Hair follicular keratinocyte (primary cell): ENCODE measurements at places on chromosomes 16 and 17. TPM values are rescaled to one million over a fixed set of nuclear protein-coding genes. Genes with fewer than 3 reads are reported as not detected.

Gene HIGD1B
- total RNA-seq: not detected in 2 replicates

Gene SERPINF2
- 0.08 and 0.70 TPM in 2 replicates for total RNA-seq

Gene NR1D1
- total RNA-seq: 4.9 and 6.9 TPM in 2 replicates

Gene FAM117A
- 10.3 and 12.2 TPM in 2 replicates for total RNA-seq

Gene CASKIN1
- total RNA-seq: under 0.01 and 0.16 TPM in 2 replicates

Gene USP10
- 43.4 and 56.0 TPM in 2 replicates for total RNA-seq

Gene CCL2
- not detected in 2 replicates for total RNA-seq

Gene CFAP119
- total RNA-seq: 1.3 and 7.1 TPM in 2 replicates

Gene ASIC2
- total RNA-seq: not detected in 2 replicates

Gene TRPV3
- total RNA-seq: 1.4 and 5.1 TPM in 2 replicates

Gene ARL6IP1
- total RNA-seq: 145 and 219 TPM in 2 replicates

Gene MT3
- total RNA-seq: not detected in 2 replicates

Gene HOXB7
- 0.16 TPM in 1 of 2 replicates, not detected in the other for total RNA-seq

Gene VMO1
- total RNA-seq: 0.31 TPM in 1 of 2 replicates, not detected in the other

Gene DOC2A
- total RNA-seq: 0.39 TPM in 1 of 2 replicates, not detected in the other

Gene PRAC2
- not detected in 2 replicates for total RNA-seq

Gene ABCA9
- total RNA-seq: 0.15 and 0.23 TPM in 2 replicates

Gene VAT1L
- not detected in 2 replicates for total RNA-seq

Gene RANGRF
- total RNA-seq: 25.0 and 37.2 TPM in 2 replicates

Gene ZSCAN10
- not detected in 2 replicates for total RNA-seq

Gene MPV17L
- 0.16 and 1.5 TPM in 2 replicates for total RNA-seq

Gene SPIRE2
- total RNA-seq: 1.2 and 1.3 TPM in 2 replicates

Gene XAF1
- total RNA-seq: 0.84 and 2.0 TPM in 2 replicates

Gene HLF
- not detected in 2 replicates for total RNA-seq

Gene SYT17
- total RNA-seq: 0.61 TPM in 1 of 2 replicates, not detected in the other

Gene USP7
- total RNA-seq: 55.0 and 56.3 TPM in 2 replicates

Gene UNC45B
- under 0.01 TPM in 1 of 2 replicates, not detected in the other for total RNA-seq

Gene MFAP4
- total RNA-seq: not detected in 2 replicates

Gene IGF2BP1
- not detected in 2 replicates for total RNA-seq

Gene NPIPA3
- total RNA-seq: 0.70 TPM in 1 of 2 replicates, not detected in the other

Gene IRX3
- 7.7 and 8.7 TPM in 2 replicates for total RNA-seq

Gene SCO1
- total RNA-seq: 25.8 and 29.3 TPM in 2 replicates

Gene BIRC5
- total RNA-seq: 25.3 and 69.2 TPM in 2 replicates

Gene CDH5
- 0.08 TPM in 1 of 2 replicates, not detected in the other for total RNA-seq
